ENCODE measurements at places on chromosomes 16 and 17.

- DNase-seq: no peak
Measured at GRCh38 chr16:13968835-13969234, 48.9 kb downstream of the ERCC4 start.

DNA sequence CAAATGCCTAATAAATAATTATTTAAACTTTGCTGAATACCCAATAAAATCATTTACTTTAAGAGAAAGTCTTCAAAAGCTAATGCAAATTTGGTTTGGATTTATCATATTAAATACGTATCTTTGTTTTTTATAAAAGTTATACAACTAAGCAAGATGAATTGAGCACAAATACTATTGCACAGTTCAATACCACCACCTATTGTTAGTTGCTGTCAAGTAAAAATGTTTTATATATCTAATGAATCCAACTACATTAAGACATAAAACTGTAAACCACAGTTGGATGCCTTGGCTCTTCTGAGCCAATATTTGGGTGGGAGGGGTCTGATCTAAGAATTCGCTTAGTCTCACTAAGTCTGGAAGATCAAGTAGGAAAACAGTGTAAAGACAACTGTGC is 7.7 kb downstream of the FBXL20 start:
- DNase-seq: no peak

DNA sequence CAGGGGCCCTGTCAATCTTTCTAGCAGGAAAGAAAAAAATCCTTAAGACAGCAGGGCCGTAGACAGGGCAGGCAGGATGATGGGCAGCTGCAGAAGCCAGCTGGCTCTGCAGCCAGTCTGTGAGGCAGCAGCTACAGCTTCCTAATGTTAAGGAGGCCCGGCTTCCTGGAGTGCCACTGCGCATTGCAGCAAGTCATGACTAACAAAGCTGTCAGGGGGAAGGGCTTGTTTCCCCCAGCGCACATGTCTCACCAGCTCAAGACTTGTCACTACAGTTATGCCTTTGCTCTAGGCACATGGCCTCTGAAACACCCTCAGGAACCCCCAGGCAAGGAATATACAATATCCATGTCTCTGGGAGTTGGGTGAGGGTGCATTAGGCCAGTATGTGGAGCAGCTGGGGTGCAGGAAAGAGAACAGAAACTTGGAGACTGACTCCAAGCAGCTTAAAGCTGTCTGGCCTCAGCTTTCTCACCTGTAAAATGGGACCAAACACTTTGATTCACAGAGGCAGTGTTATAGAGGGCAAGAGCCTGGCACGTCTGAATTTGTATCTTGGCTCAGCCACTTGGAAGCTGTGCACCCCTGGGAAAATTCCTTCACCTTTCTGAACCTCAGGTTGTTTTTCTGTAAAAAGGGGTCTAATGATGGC is 220.0 kb downstream of the HAPSTR1 start:
- peak; percentile 70 for DNase-seq

GRCh38 chr17:42182927-42183734 is 2.1 kb downstream of the HCRT start:
- DNase-seq: no peak

DNA sequence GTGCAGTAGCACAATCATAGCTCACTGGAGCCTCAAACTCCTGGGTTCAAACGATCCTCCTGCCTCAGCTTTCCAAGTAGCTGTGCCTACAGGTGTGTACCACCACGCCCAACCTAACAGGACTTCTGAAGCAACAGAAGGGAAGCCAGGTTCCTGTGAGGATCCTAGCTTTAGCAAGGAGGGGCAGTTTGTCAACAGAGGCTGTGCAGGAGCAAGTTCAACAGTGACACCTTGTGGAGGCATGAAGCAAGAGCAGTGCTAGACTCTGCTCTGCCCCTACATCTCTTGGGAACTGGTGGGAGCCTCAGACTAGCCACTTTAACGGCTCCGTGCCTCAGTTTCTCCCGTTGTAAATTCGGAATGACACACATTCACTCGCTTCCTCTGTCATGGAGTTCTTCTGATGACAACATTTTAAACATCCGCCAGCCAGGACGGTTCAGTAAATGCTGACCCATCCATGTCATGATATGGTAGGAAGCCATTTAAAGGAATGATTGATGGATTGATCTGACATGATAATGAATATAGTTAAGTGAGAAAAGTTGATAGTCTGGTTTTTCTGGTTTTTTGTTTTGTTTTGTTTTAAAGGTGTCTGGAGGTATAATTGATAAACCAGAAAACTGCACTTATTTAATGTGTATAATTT is 218.7 kb downstream of the MRTFB start:
- peak; percentile 75 for DNase-seq

DNA sequence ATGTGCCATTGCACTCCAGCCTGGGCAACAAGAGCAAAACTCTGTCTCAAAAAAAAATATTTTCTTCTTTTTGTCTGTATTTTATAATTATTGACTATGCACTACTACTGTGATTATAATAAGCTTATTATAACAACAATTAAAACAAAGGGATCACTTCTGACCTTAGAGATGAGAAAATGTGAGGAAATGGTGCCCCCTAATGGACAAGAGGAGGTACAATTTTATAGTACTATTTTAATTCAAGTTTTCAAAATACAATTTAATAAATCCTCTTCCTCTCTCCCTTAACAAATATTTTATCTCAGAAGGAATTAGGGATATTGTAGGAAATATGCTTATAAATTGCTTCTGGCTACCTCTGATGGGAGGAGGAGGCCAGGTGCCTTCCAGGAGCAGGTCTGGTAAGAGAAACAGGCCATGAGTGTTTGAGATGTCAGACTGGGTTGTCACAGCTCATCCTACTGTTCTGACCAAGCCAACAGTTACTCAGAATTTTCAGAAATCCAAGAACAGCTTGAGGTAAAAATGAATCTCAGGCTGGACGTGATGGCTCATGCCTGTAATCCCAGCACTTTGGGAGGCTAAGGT is 14.0 kb downstream of the VPS53 start:
- DNase-seq: peak; percentile 46

DNA sequence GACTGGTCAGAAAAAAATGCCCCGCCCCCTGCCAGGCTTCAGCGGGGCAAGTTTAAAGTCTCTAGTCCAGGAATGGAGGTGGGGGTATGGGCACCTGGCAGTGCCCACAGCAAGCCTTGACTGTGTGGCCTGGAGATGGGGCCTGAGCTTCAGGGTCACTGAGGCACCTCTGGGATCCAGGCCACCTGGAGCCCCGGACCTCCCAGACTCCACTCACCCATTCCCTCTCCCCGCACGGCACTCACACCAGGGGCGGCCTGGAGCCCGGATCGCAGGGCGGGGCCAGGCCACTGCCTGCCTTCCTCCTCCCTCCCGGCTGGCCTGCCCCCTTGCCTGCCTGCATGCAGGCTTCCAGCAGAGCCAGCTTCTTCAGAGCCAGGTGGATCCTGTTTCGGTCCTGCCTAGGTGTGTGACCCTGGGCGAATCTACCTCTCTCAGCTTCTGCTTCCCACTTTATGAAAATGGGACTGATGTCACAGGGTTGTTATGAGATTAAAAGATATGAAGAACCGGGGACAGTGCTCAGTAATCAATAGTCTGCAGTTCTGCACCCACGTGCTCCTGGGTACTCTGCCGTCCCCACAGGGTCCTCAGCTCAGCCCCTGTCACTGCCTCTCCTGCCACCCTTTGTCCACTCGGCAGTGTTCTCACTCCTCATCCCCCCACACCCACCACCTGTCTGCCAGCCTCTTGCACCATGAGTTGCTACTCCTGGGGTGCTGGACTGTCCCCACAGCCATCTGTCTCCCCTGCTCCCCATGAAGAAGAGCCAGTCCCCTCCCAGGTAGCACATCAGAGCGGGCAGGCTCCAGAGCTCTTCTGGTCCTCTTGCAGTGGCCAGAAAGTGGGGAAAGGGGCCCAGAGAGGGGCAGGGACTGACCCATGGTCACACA is 1.2 kb upstream of the TCAP start:
- peak; percentile 89 for DNase-seq

- DNase-seq: peak; percentile 68
Measured at GRCh38 chr17:76124582-76125390, 16.3 kb downstream of the FOXJ1 start.

- no peak for DNase-seq
Measured at GRCh38 chr17:66805567-66805966, 29.4 kb upstream of the CACNG5 start.

DNA sequence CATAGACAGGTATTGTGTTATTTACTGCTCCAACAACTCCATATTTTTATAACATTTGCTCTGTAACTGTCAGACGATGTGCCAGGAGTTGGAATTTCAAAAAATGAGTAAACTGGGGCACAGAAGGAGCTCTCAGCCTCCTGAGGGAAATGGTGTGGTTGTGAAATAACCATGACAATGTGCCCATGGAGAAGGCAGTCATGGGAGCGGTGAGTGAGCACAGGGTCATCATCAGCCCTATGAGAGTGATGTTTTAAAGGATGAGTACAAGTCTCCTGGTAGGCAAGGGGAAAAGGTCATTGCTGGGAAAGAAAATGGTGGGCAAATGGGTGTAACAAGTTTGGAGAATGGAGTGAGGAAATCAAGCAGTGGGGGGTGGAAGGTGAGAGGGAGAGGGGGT is 115.0 kb upstream of the SEC14L1 start:
- no peak for DNase-seq

Data from iPS-NIHi11 (cell line).